Stimulated activated CD8-positive, alpha-beta memory T cell treated with anti-CD3 and anti-CD28 coated beads, Interleukin-7, amount 100 ng/mL, for 48 hours (primary cell): ENCODE measurements at places on chromosomes 7 and 10.

- no peak for DNase-seq
Observed at GRCh38 chr10:49776851-49777250, 14.7 kb upstream of the OGDHL start.

DNA sequence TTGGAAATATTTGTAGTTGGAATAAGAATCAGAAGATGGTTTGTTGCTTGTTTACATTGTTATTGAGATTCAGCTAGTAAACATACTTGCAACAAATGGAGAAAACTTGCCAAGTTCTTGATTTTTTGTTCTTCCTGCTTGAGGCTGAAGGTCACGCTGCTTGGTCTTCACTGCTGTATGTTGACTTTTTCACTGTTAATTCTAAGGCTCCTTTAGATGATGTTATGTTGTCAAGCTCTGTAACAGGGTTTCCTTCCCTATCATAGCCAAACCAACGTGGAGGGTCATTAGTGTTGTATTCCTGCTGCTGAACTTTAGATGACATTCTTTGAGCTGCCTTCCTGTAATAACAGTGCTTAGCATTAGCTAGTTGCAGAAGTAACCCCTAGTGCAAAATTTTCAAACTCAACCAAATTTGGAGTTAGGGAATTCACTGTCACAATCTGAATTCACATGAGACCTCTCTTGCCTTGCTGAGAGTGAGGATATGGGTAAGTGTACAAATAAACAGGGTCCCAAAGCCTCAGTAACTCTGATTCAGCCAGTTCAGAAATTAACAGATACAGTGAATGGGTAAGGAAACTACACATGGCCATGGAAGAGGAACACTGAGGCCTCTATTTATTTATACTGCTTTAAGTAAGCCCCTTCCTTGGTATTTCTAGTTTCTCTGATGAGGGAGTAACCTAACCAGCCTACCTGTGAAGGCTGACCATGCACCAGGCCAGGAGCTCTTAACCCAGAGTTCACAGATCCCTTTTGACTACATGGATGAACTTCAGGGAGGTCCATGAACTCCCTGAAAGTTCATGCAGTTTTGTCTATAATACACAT is 64.6 kb downstream of the FAM185A start:
- no peak for DNase-seq

GRCh38 chr7:41809940-41810576 is 107.2 kb upstream of the INHBA start:
- DNase-seq = no peak

- DNase-seq = no peak
Observed at GRCh38 chr10:125824736-125825135, 1.4 kb downstream of the BCCIP start.

DNA sequence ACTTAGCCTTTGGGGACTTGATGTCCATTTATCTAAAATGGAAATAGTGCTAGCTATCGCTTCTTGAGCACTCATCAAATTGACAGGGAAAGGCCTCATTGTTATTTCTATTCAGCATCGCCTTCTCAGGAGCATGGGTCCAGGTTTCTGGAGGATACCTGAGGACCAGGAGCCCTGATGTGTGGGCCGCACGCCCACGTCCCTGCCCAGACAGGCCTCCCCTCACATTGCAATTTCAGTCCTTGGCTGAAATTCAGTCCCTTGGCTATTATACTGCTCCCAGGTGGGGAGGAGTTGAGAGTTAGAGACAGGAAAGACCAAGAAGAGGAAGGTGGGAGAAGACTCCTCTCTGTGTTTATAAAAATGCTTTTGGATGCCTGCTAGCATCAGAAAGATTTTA is 38.9 kb downstream of the GPRIN2 start:
- no peak for DNase-seq

- DNase-seq = no peak
Observed at GRCh38 chr7:53070883-53071282, 35.5 kb downstream of the POM121L12 start.

DNA sequence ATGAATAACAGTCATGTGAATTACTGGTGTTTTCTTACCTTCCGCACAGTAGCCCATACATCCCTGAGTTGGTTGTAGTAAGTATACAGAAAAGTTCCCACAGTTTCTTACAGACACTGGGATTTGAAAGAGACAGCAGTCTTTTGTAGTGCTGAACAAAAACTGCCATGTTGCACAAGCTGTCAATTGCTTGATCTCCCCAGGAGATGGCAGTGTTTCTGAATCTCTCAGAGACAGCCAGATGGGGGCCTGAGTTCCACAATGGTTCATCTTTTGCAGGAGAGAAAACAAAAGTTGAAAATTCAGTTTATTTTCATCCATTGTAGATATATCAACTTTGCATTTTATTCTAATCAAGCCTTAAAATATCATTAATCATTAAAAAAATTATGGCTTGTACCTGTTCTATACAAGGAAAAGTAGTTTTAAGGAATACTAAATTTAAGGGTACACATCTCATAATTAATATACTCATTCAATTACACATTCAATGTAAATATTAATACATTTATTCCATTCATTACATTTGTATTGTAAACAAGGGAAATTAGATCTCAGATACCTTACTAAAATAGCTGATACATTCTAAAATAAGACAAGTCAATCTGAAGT is 14.5 kb downstream of the VWDE start:
- DNase-seq = peak; percentile 11

GRCh38 chr7:95276114-95276513 is 48.2 kb downstream of the PON1 start:
- no peak for DNase-seq

DNA sequence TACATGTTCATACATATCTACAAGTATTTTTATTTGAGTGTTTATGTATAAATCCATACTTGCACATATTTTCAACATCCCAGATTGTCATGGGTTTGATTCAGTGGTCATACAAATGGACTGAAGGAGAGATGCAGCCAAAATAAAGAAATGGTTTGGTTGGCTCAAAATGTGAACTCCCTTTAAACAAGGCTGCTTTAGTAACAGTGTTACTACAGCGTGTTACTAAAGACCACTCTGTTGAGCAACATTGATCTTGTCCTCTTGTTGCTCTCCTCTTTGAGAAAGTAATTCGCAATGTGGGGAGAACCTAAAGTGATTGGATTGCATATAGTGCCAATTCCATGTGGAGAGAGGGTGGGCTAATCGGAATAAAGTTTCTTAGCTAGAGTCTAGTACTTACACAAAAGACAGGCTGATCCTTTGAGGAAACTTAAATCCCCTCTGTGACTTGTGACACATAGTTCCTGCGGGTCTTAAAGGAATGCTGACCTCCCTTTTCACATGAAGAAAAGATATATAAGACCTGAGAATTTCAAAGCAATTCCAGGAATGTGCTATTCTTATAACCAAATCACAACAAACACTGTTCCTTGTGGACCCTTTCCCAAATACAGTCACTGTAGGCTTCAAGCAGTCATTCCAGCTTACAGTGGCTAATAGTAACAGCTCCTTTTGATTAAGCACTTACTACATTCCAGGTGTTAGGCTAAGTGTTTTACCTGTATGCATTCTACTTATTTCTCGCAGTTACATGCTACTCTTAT is 144.3 kb downstream of the FZD1 start:
- no peak for DNase-seq

DNA sequence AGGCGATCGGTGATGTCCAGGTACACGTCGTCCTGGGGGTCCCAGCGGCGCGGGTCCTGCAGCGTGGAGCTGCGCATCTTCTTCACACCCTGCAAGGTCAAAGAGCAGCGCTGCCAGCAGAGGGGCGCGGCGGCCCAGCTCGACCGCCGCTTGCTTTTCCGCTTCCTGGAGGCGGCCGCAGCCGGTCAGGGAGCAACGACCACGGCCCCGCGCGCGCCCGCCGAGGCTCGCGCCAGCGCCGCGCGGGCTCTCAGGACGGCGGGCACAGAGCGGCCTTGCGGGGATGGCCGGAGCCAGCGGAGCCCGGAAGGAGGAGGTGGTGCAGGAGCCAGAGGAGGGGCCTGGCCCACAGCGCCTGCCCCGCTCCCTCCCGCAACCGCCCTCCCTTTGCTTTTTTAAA is 76.4 kb upstream of the CDC14C start:
- DNase-seq = no peak

DNA sequence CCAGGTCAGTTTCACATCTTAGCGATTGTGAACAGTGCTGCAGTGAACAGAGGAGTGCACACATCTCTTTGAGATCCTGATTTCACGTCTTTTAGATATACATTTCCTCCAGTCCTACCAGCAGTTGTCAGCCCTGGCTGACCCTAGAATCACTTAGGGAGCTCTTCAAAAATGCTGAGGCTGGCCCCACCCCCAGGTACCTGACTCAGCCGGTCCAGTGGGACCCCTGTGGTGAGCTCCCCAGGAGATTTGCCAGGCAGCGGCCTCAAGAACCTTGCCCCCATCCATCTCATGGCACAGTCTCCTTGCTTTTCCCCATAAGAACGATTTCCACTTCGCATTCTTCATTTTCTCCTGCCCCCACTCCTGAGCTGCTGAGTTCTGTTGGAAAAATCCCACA is 45.5 kb downstream of the TEX36 start:
- DNase-seq = no peak

- no peak for DNase-seq
Observed at GRCh38 chr10:117972168-117972837, 74.4 kb downstream of the RAB11FIP2 start.

- no peak for DNase-seq
Observed at GRCh38 chr10:88330174-88330573, 252.9 kb downstream of the RNLS start.

DNA sequence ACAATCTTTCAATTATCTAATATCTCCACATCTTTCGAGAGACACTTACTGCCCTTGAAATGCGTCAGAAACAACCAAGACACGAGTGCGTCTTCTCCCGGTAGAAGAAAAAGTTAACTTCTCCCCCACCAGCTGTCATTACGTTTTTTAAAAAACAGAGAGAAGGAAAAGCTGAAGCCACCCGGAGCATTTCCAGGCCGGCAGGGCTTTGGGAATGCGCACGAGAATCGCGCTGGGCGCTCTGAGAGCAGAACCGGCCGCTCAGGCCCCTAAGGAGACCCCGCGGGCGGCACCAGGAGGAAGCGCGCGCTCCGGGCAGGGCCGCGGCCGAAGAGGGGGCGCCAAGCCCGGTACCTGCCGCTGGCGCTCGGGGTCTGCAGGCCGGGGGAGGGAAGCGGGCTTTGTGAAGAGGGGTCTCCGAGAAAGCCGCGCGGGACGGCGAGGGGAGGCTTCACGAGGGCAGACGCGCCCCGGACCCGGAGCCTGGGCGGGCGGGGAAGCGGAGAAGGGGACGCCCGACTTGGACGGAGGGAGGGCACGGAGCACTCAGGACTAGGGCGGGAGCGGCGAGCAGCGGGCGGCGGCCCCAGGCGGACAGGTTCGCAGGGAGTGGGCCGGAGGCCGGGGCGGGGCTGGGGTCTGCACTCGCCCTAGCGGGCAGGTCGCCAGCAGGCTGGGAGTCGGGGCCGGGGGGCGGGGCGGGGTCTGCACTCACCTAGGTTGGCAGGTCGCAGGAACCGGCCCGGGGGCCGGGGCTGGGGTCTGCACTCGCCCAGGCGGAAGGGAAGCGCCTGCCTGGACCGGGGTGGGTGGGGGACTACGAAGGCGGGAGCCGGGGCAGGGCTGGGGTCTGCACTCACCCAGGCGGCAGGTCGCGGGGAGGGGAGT is 932 bp downstream of the ESYT2 start:
- DNase-seq = no peak

DNA sequence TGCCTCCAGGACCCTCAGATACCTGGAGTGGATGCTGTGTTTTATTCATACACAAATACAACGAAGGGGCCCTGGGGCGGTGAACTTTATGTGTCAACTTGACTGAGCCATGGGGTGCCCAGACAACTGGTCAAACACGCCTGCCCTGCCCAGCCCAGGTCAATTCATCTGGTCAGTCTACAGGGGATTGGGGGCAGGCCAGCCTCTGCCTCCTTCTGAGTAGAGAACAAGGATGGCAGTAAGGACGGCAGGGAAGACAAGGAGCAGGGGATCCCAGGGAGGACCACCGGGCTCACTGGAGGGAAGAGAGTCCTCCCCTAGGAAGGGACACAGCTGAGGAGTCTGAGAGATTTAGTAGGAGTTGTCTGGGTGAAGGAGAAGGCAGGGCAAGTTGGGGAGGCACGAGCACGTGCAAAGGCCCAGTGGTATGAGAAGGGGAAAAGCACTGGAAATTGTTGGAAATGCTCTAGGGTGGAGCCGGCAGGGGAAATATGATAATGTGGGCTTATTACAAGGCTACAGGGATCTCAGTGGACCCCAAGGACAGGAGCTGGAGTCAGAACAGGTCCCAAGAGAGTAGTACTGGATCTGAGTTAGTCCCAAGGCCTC is 63.4 kb downstream of the MYL10 start:
- DNase-seq = no peak

- no peak for DNase-seq
Observed at GRCh38 chr7:28729727-28730126, 228.4 kb downstream of the TRIL start.

DNA sequence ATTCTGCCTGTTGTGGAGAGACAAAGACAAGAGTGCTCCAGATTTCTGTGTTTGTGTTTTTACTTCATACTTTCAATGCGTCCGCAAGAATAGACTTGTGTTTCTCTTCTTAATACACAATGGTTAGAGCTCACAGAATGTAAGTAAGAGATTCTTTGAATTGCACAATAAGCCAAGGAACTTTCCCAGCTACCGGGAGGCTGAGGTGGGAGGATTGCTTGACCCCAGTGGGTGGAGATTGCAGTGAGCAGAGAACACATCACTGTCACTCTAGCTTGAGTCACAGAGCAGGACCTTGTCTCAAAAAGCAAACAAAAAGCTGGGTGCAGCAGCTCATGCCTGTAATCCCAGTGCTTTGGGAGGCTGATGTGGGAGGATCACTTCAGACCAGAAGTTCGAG is 250.7 kb upstream of the MYO3A start:
- no peak for DNase-seq

DNA sequence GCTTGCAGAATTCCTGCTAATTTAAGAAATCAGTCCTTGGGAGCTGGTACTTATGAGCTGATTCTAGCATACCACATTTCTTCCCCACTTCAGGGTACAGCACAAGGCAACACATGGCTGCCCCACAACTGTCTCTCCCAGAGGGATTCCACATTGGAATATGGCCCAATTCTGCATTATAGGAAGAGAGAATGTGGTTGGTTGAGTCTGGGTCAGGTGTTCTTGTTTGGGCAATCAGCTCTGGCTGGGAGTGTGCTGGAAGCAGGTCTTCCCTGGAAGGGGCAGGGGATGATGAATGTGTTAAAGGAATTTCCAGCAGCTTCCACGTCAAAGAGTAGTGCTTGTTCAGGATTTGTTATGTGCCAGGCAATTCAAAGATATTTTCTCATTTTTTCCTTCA is 95.7 kb downstream of the BUB3 start:
- no peak for DNase-seq

- no peak for DNase-seq
Observed at GRCh38 chr7:37236906-37237305, 211.8 kb downstream of the ELMO1 start.

GRCh38 chr7:27111751-27112277 is 9.3 kb upstream of the HOXA2 start:
- no peak for DNase-seq

GRCh38 chr7:40749877-40750276 is 615.1 kb downstream of the SUGCT start:
- no peak for DNase-seq

- no peak for DNase-seq
Observed at GRCh38 chr10:131615150-131615549, 285.7 kb upstream of the PPP2R2D start.

GRCh38 chr10:24528946-24529345 is 194.7 kb downstream of the ARHGAP21 start:
- no peak for DNase-seq
